Stimulated activated CD4-positive, alpha-beta T cell treated with anti-CD3 and anti-CD28 coated beads, Interleukin-2, amount 100 ng/mL, for 24 hours (primary cell): ENCODE measurements at places on chromosomes 6 and 20.

- peak; percentile 55 for DNase-seq
Measured at GRCh38 chr20:17969278-17969883, 563 bp downstream of the MGME1 start.

DNA sequence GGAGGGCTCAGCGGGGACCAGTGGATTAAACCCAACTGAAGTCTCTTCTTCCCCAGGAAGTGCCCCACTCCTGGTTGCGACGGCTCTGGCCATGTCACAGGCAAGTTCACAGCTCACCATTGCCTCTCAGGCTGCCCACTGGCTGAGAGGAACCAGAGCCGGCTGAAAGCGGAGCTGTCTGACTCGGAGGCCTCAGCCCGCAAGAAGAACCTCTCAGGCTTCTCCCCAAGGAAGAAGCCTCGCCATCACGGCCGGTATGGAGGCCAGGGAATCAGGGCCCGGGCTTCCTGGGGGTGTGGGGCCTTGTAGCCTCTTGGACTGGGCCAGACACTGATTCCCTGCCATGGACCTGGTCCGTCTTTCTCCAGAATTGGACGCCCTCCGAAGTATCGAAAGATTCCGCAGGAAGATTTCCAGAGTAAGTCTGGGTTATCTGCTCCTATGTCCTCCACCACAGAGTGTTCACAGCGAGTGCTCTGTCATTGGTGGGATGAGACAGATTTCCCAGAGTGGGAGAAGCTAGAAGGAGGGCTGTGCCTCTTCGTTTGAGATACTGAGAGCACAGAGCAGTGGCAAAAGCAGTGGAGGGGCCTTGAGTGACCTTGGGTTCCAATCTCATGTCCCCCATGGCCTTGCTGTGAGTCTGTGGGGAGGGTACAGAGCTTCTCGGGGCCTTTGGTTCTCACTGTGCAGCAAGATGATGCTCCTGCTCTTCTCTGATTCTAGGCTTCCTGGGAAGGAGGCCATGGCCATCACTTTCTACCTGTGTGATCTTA lies 22.6 kb upstream of the SGK2 start:
- no peak for DNase-seq

DNA sequence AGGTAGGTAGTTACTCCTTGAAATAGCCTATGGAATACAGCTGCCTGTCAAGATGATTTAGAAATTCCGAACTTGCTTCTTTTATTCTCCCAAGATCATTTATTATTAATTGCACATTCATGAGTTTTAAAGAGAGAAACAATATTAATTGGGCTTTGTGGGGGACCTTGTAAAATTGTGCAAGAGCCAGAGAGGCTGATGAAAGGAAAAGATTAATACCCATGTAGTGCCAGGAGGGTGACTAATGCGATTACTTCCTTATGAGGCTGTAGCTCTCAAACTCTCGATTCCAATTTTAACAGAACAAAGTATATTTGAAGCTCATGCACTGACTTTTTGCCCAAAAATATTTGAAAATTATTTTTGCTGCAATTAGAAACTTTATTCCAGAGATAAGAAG lies 423.8 kb upstream of the ID4 start:
- no peak for DNase-seq

GRCh38 chr6:141783585-141783984 lies 349.1 kb upstream of the GJE1 start:
- DNase-seq = no peak

- no peak for DNase-seq
Measured at GRCh38 chr6:36949636-36950035, 4.9 kb upstream of the PI16 start.

- DNase-seq = no peak
Measured at GRCh38 chr6:145483191-145483996, 251.9 kb downstream of the EPM2A start.

- DNase-seq = no peak
Measured at GRCh38 chr6:103326760-103327757, 1532.7 kb downstream of the HACE1 start.

- DNase-seq = no peak
Measured at GRCh38 chr6:78781001-78781400, 86.3 kb upstream of the IRAK1BP1 start.

DNA sequence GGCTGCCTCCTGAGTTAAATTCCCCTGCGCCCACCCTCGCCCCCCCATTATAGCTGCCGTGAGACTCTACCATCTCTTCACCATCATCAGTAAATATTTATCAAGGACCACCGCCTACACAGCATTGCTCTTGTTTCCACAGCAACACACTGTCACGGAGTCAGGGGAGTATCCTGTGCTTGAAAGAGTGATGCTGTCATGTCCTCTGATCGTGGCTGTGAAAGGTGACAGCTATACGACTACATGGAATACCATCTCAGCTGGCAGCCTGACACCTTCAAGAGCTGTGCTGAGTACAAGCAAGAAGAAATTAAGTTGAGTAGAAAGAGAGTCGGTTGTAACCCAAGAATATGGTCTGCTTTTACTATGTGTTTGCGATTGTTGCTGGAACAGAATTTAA lies 3.4 kb downstream of the PTPRT start:
- no peak for DNase-seq

DNA sequence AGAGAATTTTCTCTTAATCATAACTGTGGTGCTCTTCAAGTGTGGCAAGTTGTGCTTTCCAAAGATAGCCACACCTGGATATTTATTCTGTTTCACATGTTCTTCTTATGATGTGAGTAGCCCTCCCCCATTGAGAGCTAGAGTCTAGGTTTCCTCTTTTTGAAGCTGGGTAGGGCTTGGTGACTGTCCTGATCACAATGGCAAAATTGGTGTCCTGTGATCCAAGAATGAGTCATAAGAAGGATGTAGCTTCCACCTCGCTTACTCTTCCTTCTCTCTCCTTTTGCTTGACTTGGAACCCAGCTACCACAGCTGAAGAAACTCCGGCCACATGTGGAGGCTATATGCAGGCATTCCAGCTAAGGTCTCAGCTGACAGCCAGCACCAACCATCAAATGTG lies 7.4 kb upstream of the IGF2R start:
- no peak for DNase-seq

- no peak for DNase-seq
Measured at GRCh38 chr6:39344821-39345280, 22.3 kb upstream of the KCNK16 start.

DNA sequence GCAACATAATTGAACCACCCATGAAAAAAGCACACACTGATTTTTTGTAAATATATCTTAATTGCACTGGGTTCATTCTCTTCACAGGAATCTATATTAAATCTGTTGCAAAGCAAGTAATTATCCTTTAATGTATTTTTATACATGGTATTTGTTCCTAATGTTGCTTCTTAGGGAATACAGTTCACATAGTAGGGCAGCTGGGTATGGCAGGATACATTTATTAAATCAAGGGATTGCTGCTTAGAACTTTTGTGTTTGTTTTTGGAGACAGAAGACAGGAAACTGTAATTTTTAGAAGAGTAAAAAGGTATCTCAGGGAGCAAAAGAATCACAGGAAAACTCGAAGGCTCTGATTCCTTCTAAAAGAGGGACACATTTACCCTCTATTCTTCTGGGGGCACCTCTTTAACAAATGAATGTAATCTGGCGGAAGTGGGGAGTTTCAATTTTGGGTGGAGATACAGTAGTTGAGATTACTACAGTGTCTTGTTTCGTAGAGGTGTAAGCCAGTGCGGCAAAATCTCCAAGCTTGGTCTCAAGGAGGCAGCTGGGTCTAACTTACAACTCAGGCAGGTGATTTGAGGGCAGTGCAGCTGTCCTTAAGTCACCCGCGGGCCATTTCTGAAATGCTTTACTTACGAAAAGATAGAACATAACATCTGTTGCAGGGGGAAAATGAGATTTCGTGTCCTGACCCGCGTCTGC lies 812 bp upstream of the SMIM13 start:
- DNase-seq = no peak

DNA sequence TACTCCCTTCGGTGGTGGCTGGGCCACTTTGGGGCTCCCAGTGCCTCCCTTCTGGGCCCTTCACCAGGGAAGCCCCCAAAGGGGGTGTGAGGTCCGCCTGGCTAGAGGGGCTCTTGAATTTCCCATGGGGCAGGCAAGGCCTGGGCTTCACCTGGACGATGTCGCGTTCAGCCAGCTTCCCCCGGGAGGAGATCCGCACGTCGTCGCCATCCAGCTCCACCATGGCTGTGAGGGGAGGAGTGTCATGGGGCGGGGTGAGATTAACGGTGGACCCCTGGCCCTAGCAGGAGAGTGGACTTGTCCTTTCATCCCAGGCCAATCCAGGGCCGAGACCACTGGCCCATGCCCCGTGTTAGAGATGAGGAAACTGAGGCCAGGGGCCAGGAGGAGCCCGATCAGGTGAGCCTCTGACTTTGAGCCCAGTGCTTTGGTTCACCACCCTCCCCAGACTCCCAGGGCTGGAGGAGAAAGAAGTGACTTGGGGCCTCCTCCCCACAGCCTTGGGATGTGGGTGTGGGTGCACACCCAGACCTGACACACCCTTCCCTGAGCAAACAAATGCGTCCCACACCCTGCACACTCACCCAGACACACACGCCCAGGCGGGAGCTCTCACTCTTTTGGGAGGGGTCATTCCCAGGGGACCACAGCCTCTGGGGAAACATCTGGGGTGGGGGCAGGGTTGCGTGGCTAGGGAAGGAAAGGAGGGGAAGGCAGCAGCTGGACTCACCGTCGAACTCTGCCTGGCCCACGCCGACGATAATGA lies 46.1 kb downstream of the RAB44 start:
- DNase-seq = no peak

DNA sequence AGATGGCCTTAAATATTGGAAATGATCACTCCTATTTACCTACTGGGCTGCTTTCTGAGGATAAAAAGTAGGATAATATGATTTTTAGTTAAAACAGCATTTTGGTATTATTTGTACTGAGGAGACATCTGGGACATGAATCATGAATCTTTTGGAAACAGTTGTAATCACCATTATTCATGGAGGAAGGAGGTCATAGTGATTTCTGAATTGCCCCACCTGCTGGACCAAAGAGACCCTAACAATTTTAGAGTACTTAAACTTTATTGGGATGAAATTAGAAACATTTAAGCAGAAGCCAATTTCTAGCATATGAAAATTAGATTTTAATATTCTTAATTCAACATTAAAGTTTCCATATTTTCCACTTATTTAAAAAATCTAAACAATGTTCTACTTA lies 108.4 kb upstream of the SIM1 start:
- no peak for DNase-seq

DNA sequence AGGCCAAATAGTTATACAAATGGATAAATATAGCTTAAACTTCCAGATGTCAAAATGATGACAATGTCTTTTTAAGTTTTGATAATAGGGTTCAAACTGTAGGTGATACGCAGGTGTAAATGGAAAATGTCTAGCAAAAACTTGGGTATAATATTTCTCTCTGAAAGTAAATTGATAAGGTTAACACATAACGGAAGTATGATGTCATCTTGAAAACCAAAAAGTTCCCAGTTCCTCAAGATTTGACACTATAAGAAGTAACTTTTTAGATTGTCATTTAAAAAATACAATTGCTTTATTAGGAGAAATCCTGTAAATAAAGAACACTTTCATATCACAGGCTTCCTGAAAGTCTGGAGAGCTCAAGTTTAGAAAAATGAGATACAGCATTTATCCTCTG lies 483.4 kb downstream of the FRK start:
- no peak for DNase-seq

DNA sequence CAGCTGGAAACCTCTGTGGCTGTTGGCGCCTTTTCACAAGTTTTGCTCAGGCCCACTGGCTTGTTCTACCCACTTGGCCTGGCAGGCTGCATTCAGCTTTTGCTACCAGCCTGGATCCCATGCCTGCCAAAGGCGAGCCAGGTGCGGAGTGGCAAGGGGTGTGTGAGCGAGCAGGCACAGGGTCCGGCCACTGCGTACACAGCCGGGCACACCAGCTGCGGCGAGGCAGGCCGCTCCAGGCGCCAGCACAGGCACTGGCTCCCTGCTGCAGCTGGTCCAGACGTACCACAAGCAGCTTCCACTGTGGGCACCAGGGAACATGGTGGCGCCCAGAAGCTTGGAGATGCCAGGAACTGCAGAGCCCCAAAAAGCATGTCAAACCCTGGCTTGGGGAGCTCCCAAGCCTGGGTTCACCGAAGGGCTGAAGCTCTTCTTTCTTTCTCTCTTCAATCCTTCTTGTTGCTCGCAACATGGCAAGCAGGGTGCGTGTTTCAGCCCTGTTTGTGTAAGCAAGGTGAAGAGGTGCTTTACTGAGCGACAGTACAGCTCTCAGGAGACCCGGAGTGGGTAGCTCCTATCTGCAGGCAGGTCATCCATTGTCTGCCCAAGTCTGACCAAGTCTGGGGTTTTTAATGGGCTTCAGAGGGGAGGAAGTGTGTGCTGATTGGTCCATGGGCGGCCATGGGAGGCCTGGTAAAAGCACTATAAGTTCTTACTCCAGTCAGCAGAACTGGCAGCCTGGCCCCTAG lies 32.6 kb upstream of the GRM4 start:
- DNase-seq = no peak

DNA sequence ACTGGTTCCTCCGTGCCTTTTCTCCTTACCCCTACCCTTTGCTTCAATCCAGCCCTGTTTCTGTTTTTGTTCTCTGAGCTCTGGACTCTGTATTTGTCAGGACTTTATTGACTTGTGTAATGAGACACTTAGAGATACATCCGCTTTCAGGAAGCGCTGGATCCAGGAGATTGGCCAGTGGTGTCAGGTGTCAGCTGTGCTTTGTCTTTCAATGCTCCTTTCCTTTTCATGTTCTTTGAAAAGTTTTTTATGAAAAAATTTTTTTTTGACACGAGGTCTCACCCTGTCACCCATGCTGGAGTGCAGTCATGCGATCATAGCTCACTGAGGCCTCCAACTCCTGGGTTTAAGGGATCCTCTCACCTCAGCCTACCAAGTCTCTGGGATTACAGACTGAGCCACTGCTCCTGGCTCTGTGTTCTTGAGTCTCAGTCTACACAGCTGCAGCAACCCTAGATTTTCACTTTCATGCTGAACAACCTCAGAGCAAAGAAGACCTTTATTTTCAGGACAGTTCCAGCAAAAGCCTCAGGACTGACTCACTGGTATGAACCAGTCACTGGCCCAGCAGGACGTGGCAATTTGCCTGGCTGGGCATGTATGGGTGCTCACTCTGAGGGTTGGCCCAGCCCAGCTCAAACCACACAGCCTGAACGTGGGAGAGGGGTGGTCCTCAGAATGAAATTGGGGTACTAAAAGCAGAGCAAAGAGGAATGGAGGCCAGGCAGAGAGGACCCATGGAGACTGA lies 108.5 kb downstream of the DHX35 start:
- no peak for DNase-seq

- peak; percentile 51 for DNase-seq
Measured at GRCh38 chr6:16731478-16732051, 29.7 kb downstream of the ATXN1 start.
